Hematopoietic multipotent progenitor cell treated with erythropoietin and hydrocortisone succinate and interleukin-3 and kit ligand, for 8 days (in vitro differentiated cells): ENCODE measurements at places on chromosomes 13 and 19.
A peak's percentile ranks its signal among the peaks of the same experiment; 100 is the strongest.

DNA sequence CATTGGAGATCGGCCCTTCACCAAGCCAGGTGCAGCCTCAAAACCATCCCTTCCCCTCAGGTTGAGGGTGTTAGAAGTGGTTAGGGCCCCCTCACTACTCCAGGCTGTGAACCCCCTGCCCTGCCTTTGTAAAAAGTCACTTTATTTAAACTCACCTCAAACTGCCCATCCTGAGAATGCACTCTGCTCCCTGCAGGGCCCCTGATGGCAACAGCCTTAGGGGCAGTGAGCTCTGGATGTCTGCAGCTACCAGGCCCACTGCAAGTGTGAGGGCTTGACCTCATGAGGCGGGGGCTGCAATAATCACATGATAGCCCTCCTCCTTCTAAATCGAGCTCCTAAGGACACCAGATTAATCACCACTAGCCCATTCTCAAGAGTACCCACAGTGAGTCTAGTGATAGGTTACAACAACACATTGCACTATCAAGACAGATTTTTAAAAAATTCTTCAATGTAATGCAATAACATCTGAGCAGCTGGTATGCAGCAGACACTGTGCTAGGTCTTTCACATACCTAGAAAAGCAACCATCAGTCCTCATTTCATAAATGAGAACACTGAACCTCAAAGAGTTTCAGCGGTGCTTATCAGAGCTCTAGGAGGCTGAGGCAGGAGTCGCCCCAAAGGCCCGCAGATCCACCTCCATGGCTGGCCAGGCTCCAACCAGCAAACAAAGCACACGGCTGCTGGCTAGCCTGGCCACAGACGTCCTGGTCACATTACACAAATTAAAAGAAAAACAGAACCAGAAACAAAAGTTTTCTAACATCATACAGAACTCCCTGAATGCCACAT is 26.0 kb downstream of the SLC7A1 start:
- peak; percentile 64 for DNase-seq

- no peak for DNase-seq
Observed at GRCh38 chr13:95100525-95101433, 200.5 kb downstream of the ABCC4 start.

DNA sequence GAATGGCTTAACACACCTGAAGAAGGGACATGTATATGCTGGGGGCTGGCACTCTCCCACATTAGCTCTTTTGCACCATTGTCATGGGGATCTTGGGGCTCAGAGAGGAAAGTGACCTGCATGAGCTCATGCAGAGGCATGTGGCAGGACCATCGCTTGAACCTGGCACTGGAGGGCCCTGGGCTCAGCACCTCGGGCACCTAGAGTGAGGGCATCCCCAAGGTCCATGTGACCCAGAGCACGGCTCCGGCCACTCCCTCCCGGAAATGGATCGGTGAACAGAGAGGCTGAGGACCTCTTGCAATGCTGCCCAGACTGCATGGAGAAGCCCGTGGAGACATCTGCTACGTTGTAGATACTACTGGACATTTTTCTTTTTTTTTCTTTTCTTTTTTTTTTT is 38.6 kb upstream of the CCNE1 start:
- DNase-seq, result no peak

DNA sequence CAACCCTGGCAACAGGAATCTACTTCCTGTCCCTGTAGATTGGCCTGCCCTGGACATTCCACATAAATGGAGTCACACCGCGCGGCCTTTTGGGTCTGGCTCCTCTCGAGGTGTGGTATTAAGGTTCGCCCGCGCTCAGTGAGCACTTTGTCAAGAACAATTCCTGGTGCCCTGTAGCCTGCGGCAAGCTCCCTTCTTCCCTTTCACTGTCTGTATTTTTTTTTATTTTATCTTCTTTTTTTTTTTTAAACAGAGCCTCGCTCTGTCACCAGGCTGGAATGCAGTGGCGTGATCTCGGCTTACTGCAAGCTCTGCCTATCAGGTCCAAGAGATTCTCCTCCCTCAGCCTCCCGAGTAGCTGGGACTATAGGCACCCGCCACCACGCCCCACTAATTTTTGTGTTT is 28.3 kb downstream of the PEX11G start:
- no peak for DNase-seq

DNA sequence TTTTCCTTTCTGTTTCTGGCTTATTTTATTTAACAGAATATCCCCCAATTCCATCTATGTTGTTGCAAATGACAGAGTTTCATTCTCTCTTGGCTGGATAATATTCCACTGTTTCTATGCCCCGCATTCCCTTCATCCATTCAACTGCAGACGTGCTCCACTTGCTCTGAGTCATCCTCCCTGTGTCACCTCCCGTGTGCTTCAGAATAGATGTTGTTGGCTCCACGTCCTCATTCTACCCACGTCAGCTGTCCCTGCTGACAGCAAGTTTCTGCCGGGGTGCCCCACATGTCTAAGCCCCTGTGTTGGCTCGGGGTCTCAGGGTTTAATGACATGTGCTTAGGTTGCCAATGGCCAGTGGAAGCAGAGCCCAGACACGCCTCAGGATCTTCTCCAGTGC is 1041.0 kb downstream of the UQCRFS1 start:
- DNase-seq, result no peak

DNA sequence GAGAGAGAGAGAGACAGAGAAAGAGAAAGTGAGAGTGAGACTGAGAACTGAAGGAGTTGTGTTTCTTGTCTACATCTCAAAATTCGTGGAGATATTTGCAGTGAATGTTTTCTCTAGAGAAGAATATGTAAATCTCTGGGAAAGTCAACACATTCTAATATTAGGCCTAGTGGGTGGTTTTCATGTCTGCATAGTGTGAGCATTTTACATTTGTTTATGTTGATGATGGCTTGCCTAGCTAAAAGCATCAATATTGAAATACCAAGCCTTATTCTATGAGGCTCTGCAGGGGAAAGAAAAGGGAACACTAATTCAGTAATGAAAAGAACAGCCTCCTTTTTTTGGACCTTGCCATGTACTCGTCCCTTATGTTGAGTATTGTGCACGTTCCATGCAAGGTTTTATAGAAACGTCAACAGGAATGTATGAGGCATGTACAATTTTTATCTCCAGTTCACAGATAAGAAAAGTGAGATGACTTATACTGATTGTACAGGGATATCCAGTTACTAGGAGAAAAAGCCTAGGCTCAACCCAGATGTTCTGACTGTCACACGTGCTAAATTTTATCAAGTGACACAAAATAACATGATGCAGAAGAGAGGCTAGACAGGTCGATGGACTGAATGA is 1288.9 kb upstream of the SLC10A2 start:
- DNase-seq, result no peak

GRCh38 chr13:25198647-25199046 is 26.6 kb upstream of the AMER2 start:
- no peak for DNase-seq

DNA sequence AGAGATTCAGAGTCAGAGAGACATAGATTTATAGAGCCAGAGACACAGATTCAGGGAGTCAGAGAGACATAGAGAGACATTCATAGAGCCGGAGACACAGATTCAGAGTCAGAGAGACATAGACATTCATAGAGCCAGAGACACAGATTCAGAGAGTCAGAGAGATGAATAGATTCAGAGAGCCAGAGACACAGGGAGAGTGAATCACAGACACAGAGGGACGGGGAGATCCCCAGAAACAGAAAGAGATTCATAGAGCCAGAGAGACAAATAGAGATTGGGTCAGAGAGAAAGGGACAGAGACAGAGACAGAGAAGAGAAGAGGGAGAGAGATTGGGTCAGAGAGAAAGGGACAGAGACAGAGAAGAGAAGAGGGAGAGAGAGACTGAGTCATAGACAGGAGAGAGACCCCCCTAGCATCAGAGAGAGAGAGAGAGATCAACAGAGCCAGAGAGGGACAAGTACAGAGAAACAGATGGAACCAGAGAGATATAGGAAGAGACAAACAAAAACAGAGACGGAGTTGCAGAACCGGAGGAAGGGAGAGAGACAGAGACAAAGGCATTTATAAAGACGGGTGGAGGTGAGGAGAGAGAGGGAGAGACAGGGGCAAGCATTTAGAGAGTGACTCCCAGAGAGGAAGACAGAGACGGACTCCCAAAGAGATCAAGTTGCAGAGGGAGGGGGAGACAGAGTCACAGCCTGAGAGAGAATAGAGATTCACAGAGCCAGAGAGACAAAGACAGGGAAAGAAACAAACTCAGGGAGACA is 1.1 kb upstream of the PRKCG start:
- DNase-seq, result no peak

GRCh38 chr19:16588824-16589577 is 16.8 kb upstream of the SLC35E1 start:
- DNase-seq, result peak; percentile 23

- DNase-seq, result no peak
Observed at GRCh38 chr19:31286491-31286890, 62.7 kb downstream of the TSHZ3 start.

DNA sequence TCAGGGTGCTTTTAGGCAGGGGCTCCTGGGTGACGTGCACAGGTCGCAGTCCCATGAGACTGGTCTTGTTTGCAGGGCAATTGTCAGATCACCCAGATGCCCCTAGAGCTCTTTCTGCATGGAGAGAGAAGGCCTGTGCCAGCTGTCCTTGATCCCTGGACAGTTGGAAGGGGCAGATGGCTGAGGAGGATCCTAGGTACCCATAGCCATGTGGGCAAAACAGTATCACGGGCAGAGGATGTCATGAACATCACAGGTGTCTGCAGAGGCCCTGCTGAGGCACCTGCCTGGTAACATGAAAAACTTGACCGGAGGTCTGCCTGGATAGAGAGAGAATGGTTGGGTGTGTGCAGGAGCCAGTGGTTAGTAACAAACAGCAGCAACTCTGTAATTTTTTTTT is 99.3 kb downstream of the ZNF536 start:
- no peak for DNase-seq

DNA sequence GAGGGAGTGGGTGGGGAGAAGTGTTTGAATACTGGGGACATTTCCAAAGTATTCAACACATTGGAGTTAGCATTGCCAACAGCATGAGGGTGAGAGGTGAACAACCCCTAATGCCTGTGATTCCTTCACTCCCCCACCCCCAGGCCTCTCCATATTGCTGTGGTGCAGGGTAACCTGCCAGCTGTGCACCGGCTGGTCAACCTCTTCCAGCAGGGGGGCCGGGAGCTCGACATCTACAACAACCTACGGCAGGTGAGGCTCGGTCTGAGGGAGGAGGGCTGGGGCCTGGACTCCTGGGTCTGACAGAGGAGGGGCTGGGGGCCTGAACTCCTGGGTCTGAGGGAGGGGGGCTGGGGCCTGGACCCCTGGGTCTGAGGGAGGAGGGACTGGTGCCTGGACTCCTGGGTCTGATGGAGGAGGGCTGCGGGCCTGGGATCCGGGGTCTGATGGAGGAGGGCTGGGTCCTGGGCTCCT is 7.6 kb downstream of the BCL3 start:
- no peak for DNase-seq

- DNase-seq, result no peak
Observed at GRCh38 chr13:105971312-105971711, 564.1 kb downstream of the EFNB2 start.

GRCh38 chr13:30982506-30982905 is 50.0 kb downstream of the TEX26 start:
- DNase-seq, result no peak

- no peak for DNase-seq
Observed at GRCh38 chr13:101681834-101682233, 229.4 kb downstream of the ITGBL1 start.

GRCh38 chr19:32692727-32693061 is 1.1 kb downstream of the NUDT19 start:
- DNase-seq, result peak; percentile 58

DNA sequence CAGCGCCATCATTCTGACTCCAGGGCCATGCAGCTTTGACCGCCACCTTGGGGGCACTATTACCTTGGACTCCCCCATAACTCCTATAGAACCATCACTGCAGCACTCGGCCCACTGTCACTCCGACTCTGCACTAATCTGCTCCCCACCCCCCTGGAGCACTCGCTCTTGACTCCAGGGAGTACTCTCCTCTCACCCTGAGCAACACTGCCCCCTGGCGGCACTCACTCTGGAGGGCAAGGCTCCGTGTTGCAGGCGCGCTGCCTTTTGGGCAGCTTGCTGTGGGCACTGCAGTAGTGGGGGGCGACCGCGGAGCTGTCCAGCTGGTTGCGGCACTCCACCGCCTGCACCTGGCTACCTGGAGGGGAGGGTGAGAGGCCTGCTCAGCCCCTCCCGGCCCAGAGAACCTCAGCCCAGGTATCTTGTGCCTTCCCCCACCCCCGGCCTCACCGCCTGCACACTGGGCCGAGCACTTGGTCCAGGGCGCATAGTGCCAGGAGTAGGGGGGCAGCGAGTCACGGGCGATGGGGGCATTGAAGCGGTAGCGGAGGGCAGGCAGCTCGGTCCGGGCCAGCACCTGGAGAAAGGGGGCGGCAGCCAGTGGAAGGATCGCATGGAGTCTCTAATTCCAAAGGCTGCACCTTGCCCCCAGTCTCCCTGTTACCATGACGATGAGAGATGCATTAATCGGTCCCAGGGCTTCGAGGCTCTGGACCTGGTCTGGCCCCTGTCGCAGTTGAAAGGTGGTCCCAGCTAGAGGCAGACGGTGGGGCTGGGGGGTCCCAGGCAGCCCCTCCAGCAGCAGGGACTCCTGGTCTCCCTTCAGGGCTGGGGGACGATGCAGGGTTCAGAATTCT is 8.9 kb upstream of the MYO1F start:
- DNase-seq, result peak; percentile 64

- no peak for DNase-seq
Observed at GRCh38 chr19:30778061-30778460, 405.9 kb downstream of the ZNF536 start.

DNA sequence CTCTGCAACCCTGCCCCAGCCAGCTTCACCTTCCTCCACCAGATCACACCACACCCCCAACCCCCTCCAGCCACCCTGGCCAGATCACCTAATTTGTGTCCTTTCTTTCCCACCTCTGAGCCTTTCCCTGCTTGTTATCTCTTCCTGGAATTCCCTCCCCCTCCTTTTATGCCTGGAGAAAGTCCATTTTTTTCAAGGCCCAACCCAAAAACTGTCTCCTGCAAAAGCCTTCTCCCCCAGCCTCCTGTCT is 5.3 kb upstream of the TLE2 start:
- DNase-seq, result no peak

DNA sequence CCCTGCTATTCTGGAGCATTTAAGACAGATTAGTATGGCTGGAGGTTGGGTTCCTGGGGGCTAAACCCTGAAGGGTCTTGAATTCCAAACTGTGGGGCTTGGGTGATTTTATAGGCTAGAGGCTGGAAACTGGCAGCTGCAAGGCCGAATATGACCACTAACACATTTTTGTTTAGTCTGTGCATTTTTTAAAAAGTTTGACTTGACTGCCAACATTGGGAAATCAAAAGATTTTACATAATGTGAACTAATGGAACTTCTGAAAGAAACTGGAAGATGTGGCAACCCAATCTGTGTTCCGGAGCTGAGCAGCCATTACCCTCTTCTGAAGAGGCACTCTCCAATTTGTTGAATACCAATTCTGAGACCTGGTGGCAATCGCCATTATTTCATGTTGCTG is 5.1 kb downstream of the ZNF784 start:
- DNase-seq, result no peak

- no peak for DNase-seq
Observed at GRCh38 chr13:32214071-32214470, 101.1 kb downstream of the ZAR1L start.

GRCh38 chr13:51071493-51071892 is 39.6 kb downstream of the C13orf42 start:
- DNase-seq, result no peak
